Psoas muscle (tissue), 8 donors: ENCODE measurements at places on chromosomes 3 and 15. TPM values are rescaled to one million over a fixed set of nuclear protein-coding genes. Genes with fewer than 3 reads are reported as not detected.
A peak's percentile ranks its signal among the peaks of the same experiment; 100 is the strongest.

- peak; percentile 13 for DNase-seq
Measured at GRCh38 chr3:102189956-102190723, 244.7 kb upstream of the ZPLD1 start.

DNA sequence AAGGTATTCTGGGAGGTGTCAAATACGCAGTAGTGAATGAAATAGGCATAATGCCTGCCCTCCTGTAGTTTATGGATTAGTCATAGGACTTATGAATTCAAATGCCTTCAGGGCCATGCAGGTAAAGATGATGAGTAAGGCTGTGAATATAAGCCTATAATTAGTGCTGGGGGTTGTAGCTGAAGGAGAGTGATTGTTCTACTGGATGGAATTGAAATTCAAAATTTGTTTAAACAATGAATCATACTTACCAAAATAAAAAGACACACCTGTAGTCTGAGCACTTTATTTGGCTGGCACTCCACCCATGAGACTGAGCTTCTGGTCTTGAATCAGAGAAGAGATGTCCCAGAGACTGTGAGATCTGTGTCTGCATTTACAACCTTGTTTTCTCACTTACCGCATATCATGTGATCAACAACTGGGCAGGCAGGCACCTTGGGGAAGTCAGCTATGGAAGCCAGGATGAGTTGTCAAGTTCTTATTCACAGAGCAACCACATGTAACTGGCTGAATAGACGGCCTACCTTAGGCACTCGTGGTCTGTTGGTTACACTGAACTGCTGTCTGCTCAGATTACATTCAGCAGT is 291.8 kb downstream of the NAALADL2 start:
- no peak for DNase-seq

DNA sequence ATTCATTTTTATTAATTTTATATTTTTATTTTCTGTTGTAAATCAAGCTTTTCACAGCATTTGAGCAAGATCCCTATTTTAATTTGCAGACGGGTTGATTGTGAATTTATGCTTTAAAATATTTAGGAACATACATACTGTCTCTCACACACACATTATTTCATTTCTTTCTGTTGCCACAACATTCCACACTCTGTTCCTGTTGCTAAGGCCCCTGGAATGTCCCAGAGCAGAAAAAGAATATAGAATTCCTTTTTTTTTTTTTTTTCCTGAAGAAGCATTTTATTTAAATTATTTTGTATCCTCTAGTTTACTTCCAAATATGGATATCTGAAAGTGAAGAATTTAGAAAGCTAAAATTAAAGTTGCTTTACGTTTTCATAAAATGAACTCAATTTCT is 36.8 kb upstream of the SCAANT1 start:
- no peak for DNase-seq

GRCh38 chr3:170749765-170750477 is 120.1 kb downstream of the RPL22L1 start:
- no peak for DNase-seq

- DNase-seq, result no peak
Measured at GRCh38 chr15:87604857-87605446, 651.6 kb downstream of the NTRK3 start.

DNA sequence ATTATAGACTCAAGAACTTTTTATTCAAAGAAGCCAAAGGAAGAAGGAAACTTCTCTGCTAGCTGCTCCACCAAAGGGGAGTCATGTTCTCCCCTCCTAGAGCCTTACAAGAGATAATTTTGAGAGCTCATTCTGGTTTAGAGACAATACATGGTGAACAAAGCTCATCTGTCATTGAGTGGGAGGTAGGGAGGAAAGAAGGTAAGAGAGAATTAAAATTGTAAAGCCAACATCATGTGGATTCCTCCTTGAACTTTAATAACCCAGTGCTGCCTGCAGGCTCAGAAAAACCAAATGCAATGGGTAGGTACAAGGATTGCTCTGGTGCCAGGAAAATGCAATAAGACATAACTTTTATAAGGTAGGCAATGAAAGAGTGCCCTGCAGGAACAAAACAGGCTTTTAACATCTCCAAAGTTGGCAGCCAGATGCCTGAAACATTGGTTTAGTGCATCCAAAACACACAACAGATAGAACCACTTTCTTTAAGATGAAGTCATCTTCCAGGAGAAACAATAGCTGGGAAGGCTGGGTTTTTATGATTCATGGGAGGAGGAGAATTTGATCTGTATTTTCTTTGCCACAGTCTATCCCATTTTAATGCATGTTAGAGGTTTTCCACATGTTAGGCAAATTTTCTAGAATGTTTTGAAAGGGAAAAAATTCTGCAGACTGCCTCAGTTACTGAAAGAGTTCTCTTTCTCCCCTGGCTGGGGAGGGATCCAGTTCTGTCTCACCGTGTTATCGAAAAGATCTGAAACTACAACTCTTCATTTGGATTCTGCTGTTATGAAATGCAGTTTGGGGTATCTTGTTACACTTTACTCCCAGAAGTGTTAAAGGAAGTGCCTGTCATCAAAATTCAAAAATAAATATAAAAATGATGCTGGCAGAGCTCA is 11.3 kb upstream of the ARHGEF3 start:
- DNase-seq, result no peak

DNA sequence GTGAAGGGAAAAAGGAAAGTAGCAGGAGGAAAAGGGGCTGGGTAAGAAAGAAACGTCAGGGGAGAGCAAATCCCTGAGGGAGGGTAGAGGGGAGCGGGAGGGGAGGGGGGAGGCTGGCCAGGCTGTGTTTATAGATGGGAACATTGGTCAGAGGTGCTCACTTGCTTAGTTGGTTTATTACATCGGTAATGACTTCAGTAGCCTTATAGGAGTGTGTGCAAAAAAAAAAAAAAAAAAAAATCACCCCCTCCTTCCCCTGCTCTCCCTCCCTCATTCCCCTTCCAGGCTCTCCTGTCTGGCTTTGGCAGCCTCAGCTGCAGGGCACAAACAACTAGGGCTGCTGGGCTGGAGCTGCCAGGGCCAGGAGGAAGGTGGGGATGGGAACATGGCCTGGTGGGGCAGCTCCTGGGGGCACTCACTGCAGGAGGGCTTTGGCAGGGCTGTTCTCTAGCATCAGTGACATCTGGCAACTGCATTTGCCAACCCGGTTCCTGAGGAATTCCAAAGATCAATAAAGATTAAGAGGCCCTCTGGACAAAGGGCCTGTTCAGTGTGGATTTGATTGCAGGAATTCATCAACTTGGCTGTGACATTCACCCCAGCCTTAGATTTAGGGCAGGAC is 334.5 kb upstream of the FRG2C start:
- DNase-seq, result no peak

DNA sequence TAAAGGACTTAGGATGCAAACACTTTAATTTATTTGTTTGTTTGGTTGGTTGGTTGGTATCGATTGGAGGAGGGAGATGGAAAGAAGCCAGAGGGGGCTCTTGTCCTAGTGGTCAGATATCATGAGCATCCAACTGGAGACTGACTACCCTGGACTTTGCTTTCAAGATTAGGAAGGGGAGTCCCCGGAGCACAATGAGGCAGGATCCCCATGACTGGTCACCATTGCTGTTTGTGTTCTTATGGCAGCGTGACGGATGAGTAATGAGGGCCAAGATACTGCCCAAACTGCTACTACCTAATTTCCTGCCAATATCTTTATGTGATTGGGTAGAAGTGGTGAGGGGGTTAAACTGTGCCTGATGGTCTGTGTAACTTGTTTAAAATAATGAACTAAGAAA is 354.6 kb upstream of the ROPN1 start:
- no peak for DNase-seq

- no peak for DNase-seq
Measured at GRCh38 chr3:132870541-132870940, 148.3 kb upstream of the NPHP3 start.

GRCh38 chr3:44159696-44160300 is 81.9 kb upstream of the TOPAZ1 start:
- no peak for DNase-seq

DNA sequence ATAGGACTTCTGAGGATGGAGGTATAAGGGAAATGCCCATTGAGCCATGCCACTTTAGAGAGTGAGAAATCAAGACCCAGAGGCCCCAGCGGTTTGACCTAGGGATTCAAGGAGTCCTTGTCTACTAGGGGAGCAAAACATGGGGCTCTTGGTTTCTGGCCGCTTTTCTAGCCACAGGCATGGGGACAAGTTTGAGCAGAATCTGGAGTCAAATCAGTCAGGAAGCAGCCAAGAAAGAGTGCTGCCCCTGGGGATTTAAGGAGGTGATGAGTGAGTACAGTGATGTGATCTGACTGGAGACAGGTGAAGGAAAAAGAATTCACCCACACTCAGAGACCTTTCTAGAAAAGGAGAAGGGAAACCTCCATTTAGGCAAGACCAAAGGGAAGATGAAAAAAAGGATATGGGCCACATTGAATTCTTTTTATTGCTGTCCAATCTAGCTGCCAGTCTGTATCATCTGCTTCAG is 244.0 kb upstream of the TBC1D5 start:
- DNase-seq, result no peak

DNA sequence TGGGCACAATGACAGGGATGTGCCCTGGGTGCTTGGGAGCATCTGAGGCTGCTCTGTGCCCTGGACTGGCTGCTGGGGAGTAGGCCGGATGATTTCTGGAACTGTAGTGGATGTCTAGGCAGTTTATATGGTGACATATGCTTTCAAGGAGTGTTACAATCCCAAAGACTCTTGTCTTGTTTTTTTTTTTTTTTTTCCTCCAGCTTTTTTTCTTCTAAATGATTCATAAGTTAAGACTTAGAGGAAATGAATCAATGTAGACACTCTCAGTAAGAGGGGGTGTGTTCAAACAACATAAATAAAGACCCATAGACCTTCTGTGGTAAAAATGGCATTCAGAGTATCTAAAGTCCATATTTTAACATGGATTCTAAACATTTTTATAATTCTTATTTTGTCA is 706.1 kb upstream of the GOLIM4 start:
- no peak for DNase-seq

DNA sequence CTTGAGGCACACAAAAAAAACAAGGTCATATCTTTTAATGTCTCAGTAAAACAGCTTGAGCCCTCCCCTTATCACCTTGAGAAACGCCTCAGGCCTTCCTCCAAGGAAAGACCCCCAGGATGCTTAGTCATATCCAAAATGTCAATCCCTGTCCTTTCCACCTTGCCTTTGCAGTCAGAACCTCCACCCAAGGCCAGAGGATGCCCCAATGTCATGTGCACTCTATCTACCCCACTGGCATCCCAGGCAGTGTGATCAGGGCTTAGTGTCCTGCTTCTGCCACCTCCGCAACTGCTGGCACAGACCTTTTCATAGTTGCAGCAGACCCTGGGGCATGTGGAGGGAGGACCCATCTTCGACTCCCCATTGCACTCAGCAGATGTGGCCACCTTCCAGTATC is 268.0 kb upstream of the LRRFIP2 start:
- DNase-seq, result no peak

- DNase-seq, result no peak
Measured at GRCh38 chr3:122318620-122319019, 6.4 kb upstream of the CSTA start.

DNA sequence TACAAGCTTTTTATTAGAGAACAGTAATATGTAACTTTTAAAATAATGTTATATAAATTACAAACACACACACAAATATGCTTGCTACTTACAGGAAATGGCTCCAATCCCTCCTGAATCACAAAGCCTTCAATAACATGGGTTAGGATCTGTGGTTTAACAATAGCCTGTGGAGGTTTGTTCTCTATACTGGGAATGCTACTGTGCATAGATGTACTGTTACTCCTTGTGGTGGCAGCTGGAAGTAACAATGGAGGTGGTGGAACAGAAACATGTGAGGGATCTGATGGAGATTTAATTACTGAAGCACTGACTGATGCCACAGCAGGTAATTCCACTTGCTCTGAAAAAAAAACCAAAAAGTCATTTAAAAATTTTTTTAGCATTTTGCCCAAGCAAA is 64.4 kb downstream of the PHC3 start:
- no peak for DNase-seq

GRCh38 chr3:11197484-11197883 is 43.2 kb downstream of the HRH1 start:
- DNase-seq, result no peak

DNA sequence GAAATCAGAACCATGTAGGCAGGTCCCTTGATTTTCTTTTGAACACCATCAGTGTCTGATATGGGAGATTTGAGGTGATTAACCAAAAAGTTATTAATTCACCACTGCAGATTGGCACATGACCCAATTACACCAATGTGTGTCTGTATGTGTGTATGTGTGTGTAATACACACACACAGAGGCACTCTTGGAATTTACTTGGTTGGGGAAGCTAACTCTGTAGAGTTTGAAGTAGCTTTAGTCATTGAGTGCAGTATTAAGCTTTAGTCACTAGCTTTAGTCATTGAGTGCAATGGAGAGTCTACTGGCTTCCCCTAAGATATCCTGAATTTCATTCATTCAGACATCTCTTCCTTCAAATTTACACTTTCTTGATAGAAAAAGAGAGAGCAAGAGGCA is 109.4 kb upstream of the C15orf61 start:
- no peak for DNase-seq

GRCh38 chr3:128113817-128114794 is 9.5 kb downstream of the RUVBL1 start:
- no peak for DNase-seq

GRIP2 gene
- polyA plus RNA-seq, result 24.9 TPM

CIB2 gene
- 9.7 TPM for polyA plus RNA-seq

FBLN2 gene
- 12.8 TPM for polyA plus RNA-seq

IL17RC gene
- 21.9 TPM for polyA plus RNA-seq

PLA1A gene
- 2.4 TPM for polyA plus RNA-seq

OR5K2 gene
- not detected for polyA plus RNA-seq

CHRNA3 gene
- 0.04 TPM for polyA plus RNA-seq

TMEM266 gene
- 12.1 TPM for polyA plus RNA-seq

LSAMP gene
- 0.01 TPM for polyA plus RNA-seq
